ENCODE measurements at places on chromosomes 4 and X.

GRCh38 chr4:74838746-74839370 is 44.5 kb upstream of the BTC start:
- DNase-seq: no peak

DNA sequence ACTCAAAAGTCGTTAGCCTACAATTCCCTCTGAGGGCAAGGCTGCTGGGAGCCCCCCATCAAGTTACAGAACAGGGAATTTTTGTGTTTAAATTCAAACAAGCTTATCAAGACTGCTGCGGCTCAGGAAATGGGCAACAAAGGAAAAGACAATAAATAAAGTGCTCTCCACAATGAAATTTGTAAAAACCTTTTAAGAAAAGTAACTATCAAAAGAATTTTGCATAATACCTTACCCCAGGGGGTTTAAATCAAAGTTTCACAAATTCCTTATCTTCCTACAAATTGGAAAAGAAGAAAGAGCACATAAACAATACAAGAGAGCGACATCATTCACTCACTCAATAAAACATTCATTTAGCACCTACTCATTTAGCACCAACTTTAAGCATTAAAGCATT is 97.9 kb upstream of the CCDC160 start:
- no peak for DNase-seq

DNA sequence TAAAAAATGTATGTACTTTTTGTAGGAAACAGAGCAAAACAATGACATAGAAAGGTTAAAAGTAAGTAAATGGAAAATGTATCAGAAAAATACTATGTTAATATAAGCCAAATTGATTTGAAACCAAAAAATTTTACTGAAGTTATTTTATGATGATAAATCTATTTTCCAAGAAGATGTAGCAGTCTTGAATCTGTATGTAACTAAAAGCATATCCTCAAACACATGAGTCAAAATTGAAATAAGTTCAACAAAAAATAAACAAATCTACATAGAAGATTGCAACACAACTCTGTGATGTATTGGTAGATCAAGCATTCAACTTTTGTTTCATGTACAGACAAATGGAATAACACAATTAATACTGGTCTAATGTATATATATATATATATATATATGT is 450.0 kb downstream of the SPRY1 start:
- no peak for DNase-seq

DNA sequence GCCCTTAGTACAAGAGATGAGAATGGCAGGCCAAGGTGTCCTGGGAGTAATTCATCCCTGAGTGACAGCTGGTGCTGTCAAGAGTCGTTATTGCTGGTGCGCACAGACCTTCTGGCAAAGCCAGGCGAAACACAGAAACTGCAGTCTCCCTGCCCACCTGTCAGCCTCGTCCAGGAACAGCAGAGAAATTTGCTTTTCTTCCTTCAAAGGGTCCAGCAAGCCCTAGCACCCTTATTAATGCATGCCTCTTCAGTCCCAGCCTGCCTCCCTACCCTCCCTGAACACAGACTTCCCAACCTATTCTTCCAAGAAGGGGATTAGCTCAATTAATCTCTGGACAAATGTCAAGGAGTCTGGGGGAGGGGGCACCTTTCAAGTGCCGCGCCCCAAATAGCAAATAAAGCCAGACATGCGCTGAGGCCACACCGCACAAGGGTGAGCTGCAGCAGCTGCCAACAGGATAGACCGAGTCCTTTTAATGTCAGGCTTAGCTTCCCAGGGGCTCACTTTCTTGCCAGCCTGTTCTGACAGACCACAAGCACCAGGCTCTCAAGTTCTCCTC is 250.7 kb upstream of the RASGEF1B start:
- DNase-seq: peak; percentile 61

Measured in NCI-H187 (cell line).